ENCODE measurements at places on chromosomes 1 and 21.

GRCh38 chr21:41147096-41147978 is 20.6 kb upstream of the BACE2 start:
- DNase-seq = no peak

- DNase-seq = no peak
These were observed 15.7 kb downstream of the ZFYVE9 start for GRCh38 chr1:52157582-52157981.

DNA sequence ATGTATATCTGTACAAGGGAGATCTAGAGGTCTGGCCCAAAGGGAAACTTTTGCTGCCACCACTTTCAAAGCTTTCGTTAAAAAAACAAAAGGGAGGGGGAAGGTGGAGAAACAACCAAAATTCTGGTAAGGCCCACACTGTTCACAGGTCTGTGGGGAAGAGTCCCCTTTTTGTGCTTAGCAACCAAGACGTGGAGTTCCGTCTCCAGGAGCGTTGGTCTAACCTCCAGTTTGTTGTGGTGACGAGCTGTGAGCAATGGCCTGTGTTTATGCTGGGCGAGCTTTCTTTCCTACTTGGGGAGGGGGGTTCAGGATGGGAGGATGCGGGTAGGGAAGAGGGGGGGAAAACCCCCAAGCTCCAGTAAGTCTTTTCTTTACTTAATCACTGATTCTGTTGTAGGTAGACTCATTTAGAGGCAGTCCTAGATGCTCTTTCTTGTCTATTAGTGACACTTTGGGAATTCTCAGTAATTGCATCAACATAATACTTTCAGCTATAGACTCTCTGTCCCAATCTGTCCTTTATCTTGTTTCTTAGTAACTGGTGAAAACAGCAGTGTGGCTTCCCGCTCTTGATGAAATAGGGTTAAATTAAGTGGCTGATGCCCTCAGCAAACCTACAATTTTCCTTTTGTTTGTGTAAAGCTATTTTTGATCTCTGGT is 1.5 kb downstream of the HIPK1 start:
- peak; percentile 79 for DNase-seq

GRCh38 chr1:205938682-205939081 is 4.6 kb downstream of the SLC26A9 start:
- DNase-seq = no peak

- DNase-seq = no peak
These were observed 16.1 kb upstream of the FMOD start for GRCh38 chr1:203367057-203367456.

GRCh38 chr1:241639623-241640148 is 483 bp downstream of the CHML start:
- peak; percentile 39 for DNase-seq

GRCh38 chr1:162134646-162135045 is 65.2 kb downstream of the NOS1AP start:
- no peak for DNase-seq

GRCh38 chr1:227557962-227558725 is 5.2 kb upstream of the ZNF678 start:
- no peak for DNase-seq

All from AG08396 (cell line).